ENCODE measurements at places on chromosomes 12 and 14.

DNA sequence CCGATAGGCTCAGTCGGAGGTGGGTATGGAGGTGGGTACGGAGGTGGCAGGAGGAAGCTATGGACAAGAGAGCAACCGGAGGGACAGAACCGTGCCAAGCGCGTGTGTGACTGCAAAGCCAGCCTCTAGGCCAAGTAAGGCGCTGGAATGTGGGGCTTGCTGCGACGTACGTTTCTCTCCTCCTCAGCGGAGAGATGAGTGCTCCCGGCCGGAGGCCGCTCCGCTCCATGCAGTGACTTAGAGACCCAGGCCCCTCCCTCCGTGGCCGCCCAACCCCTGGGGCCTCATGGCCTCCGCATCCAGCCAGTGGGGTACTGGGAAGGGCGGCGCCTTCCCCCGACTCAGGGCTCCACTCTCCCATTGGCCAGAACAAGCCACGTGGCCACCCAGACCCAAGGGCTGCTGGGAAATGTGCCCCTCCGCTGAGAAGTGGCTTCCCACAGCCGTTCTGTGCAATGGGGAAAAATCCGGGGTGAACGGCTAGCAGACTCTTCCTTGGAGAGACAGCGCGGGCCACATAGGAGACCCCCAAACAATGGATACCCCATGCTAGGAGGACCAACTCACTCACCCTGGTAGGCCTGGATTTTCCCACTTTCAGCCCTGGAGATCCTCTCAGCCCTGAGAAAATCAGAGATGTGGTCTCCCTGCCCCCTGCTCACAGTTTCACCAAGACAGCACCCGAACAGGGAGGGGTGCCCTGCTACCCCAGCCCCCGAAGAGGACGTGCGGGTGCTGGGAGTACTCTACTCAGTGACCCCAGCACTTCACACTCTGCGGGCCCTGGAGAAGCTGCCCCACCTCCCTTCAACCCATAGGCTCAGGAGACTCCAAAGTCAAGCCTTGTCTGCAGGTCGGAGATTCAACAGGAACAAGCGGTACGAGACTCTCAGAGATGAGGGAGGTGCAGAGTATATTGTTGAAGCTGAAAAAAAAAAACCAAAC, 66.7 kb downstream of the RIMBP2 start:
- no peak for DNase-seq

- DNase-seq: no peak
Observed at GRCh38 chr14:87813686-87814085, 179.3 kb downstream of the GALC start.

- no peak for DNase-seq
Observed at GRCh38 chr14:56474419-56475022, 105.1 kb upstream of the TMEM260 start.

GRCh38 chr12:100433701-100434100, 40.0 kb upstream of the NR1H4 start:
- DNase-seq: no peak

- peak; percentile 81 for DNase-seq
Observed at GRCh38 chr14:20305265-20306078, at the start of gene TTC5. TTC5 (minus strand) TSS chr14:20305951; CDS start chr14:20305937, 14 bp downstream.

GRCh38 chr12:119669744-119670472, 2.0 kb downstream of the PRKAB1 start:
- DNase-seq: no peak

DNA sequence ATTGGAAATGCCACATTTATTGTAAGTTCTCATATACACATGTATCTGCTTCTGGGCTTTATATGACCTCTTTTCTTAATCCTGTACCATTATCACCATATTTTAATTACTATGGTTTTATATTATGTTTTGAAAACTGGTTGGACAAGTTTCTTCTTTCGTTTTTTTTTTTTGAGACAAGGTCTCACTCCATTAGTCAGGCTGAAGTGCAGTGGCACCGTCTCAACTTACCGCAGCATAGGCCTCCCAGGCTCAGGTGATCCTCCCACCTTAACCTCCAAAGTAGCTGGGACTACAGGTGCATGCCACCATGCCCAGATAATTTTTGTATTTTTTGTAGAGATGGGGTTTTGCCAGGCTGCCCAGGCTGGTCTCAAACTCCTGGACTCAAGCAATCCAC, 44.6 kb downstream of the GALNT4 start:
- DNase-seq: no peak

DNA sequence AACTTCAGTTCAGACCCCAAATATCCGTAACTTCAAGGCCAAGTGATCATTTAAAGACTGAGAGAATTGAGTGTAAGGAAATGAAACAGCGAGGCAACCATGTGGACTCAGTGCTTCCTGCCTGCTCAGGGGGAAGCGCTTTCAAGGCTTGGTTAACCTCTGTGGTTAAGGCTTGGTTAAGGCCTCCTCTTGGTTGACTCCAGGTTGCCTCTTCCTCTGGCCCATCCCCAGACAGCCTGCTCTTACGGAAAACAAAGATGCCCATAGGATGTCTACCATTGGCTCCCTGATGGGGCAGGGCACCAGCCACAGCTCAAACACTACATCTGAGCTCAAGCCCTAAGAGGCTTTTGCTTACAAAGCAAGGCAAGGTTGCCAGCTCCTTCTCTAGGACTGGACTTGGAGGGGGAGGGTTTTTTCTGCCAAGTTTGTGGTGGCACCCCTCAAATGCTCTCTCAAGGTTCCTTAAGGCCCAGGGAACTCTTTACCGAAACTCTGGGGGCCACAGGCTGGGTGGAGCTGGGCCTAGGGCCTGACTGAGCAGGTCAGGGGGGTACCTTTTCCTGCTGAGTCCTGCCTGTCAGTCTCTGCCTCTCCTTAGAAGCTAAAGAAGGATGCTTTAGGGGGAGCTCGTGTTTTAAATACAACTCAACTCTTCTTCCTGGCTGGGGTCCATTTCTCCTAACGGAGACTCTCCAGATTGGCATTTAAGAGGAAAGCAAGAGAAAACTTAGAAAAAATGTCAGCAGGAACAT, 13.7 kb downstream of the COL2A1 start:
- peak; percentile 39 for DNase-seq

- DNase-seq: no peak
Observed at GRCh38 chr12:131346555-131347344, 364.1 kb upstream of the SFSWAP start.

- no peak for DNase-seq
Observed at GRCh38 chr14:30657050-30657449, 34.9 kb downstream of the SCFD1 start.

DNA sequence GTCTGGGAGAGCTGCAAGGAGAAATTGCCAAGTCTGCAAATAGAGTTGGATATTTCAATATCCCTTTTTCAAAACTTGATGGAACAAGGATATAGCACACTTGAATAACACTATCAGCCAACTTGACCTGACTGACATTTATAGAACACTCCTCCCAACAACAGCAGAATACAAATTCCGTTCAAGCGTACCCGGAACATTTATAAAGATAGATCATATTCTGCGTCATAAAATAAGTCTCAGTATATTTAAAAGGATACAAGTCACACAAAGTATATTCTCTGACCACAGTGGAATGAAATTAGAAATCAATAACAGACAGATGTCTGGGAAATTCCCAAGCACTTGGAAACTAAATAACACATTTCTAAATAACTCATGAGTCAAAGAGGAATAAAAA, 29.0 kb upstream of the MEG3 start:
- DNase-seq: no peak

DNA sequence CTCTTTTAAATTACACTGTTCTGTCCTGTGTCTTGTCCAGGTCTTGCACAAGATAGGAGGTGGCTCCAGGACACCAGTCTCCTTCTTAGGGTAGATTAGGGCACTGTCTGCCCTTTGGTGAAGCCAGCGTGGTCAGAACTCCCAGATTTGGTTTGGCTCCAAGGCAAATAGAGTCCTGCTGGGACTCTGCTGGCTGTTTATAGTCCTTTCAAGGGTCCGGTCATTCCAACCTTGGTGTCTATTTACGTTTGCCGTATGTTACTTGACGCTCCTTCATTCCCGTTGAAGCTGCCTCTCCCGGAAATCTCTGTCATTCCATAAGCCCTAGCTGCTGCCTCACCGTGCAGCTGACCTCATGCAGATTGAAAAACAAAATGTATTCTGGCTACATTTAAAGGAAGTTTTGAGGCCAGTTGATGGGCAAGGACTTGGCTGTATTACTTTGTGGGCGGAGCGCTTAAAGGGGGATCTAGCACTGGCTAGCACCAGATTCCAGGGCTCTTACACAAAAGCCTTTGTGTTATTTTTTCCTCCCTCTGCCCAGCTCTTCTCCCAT, 180.6 kb downstream of the AKAP6 start:
- no peak for DNase-seq

DNA sequence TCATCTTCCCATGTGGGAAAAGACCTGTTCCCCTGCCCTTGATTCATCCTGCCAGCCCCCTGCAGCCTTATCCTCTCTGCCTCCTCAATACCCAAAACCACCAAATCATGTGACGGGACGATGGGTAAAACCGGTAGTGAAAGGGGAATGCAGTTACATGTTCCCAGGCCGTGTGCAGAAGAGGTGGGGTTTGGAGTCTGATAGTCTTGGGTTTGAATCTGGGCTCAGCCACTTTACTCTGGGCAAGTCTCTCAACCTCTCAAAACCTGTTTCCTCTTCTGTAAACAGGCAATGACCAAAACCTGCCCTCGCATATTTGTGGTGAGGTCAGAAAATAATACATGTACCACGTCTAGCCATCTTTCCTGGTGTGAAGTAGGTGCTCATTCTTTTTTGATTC, 123.0 kb downstream of the PLXNC1 start:
- no peak for DNase-seq

- no peak for DNase-seq
Observed at GRCh38 chr12:38123566-38124246, 192.9 kb upstream of the ALG10B start.

DNA sequence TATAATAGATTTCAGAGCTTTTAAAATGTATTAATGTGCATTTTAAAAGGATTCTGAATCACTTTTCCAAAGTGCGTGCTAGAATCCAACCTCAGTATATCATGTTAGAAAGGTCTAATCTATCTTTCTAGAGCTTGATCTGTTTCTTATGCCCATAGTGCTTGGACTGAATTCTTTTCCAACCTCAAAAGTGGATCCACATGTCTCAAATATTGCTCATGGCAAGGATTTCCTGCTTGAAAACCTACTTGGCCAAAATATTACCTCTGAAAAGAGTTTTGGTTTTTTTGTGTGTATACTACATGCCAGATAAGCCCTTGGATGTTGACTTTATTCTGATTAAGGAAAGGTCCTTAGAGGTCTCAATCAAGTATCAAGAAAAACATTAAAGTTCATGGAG, 16.9 kb upstream of the SLC6A15 start:
- DNase-seq: no peak

- DNase-seq: no peak
Observed at GRCh38 chr12:85155791-85156190, 119.6 kb downstream of the LRRIQ1 start.

DNA sequence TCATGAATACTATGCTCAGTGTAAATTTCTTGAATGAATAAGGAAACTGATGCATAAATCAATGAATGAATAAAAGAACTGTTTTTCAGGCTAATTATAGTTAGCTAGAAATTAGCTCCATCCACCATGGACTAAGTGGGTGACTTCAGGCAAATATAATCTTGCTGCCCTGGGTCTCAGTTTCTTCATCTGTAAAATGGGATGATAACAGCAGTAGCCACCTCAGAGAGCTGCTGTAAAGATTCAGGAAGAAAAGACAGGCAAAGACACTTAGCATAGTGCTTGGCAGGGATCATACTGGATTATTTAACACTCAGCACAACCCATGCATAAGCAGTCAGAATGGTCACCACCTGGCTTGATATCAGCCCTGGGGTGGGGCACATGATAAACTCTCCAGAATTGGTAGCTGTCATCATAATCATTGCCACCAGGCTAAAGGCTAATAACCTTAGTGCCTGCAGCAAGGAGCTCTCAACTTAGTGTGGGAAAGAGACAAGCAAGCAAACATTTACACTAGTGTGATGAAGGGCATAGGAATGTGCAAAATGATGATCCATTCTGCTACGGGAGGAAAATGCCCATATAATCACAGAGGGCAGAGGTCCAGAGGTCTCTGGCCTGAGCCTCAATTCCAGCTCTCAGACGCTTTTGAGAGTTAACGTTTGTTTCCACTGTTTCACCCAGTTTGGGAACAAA, 234.7 kb upstream of the TBX3 start:
- no peak for DNase-seq

GRCh38 chr12:6854036-6854435, 2.1 kb downstream of the USP5 start:
- DNase-seq: no peak

- DNase-seq: peak; percentile 33
Observed at GRCh38 chr14:59464486-59465315, 479 bp downstream of the GPR135 start.

DNA sequence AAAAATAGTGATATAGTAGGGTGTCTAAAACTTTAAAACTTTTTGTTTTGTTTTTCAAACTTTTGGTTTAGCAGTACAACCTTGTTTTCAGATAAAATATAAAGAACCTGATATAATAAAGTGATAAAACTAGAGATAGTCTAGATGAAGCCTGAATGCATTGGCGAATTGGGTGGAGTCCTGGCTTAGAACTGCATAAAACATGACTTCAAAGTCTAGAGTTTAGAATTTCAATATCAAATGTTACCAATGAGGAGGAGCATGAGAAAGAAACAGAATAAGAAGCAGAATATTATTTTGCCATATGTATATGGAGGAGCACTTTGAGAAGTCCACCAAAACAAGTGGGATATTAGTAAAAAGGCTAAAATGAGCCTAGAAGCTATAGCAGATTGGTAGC, 263.6 kb downstream of the TMEM117 start:
- no peak for DNase-seq

DNA sequence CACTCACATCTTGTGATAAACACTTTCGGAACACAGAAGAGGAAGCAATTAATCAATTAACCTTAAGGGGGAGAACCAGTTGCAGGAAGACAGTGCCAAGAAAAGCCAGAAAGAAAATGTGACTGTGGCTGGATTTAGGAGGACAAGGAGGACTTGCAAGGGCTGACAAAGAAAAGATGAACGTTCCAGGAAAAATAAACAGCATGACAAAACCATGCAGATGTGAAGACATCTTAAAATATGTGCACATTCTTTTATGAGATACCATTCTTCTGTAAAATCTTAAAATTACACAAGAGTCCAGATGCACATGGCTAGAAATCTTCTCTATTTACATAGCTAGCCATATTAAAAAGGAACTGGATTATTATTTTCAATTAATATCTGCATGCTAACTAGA, 33.4 kb downstream of the KITLG start:
- no peak for DNase-seq

- no peak for DNase-seq
Observed at GRCh38 chr14:81385419-81385818, 14.7 kb downstream of the STON2 start.

DNA sequence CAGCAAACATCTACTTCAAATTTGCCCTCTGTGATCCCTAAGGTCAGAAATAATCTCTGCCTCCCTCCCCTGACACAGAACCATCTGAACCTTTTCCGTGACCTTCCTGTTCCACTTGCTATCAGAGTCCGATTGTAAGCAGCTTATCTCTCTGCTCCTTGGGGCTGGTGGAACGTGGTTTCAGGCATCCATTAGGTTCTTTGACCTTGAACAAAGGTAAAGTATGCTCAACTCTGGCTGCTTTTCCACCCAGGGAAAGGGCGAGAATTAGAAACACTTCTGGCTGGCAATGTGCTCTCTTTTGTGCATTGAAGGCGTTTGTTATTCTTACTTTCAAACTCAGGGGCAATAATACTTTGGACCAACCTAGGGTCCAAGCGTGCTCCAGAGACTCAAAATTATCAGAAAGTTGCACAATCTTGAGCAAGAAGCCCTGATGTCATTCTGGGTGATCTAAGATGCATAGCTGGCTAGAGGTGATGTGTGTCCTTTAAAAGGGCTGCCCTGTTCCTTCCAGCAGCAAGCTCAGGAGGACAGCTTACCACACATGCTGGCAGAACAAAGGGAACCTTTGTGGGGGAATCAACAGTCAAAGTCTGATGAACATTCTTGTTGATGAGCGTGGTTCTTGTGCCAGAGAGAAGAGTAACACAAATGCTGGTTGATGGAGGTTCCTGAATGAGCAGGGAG, 29.8 kb downstream of the ADGRD1 start:
- DNase-seq: no peak

Measured in activated T-cell treated with anti-CD3 and anti-CD28 coated beads for 48 hours (primary cell).